Bone marrow (tissue), 2 donors: ENCODE measurements at places on chromosomes 16 and 17.

DNA sequence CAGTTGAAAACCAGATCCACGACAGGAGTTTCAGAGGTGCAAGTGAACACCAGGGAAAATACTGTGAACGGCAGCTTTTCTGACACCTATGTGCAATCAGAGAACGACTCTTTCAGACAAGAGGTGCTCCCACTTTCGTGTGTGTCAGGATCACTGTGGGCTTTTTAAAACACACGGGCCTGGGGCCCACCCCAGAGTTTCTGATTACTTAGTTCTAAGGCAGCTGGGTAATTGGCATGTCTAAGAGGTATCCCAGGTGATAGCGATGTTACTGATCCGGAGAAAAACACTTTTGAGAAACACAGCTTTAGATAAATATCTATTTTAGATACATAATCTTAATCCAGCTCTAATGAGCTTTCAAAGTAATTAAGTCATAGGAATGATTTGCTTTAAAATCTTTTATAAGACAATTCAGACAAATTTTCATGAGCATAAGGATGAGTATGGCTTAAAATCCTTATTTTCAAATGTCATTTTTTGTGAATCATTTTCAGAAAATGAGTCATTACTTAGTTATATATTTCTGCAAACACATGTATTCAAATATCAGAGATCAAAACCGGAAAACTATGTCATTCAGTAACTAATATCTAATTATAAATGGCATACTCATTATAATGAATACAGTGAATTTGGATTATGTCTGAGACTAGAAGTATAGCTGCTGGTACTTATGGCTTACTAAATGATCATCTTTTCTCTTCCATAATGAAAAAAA is 217.9 kb upstream of the PSMD7 start:
- no peak for DNase-seq

- DNase-seq, result peak; percentile 52
These were observed 77.0 kb downstream of the MYH13 start for GRCh38 chr17:10295728-10296343.

DNA sequence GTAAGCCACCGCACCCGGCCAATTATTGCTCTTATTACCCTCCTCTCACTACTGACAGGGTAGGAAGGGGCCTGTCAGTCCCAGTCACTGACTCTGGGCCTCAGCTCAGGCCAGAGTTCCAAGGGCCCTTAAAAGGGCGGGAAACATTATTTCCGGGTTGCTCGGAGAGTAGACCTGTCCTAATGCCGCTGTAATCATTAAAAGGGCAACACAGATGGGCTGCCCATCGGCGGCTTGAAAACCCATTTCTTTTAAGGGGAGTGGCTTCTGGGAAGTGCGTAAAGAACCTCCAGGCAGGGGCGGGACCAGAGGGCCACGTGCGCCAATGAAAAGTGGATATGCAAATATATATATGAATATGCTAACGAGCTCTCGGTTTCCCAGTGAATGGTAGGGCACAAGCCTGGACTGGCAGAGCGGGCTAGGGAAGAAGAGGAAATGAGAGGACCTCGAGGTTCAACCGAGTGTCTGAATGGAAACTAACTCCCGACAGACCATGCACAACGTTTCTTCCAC is 26.6 kb downstream of the PIPOX start:
- no peak for DNase-seq

- DNase-seq, result no peak
These were observed 10.3 kb downstream of the CUEDC1 start for GRCh38 chr17:57944908-57945307.
